ENCODE measurements at places on chromosomes 2 and 18. TPM values are rescaled to one million over a fixed set of nuclear protein-coding genes. Genes with fewer than 3 reads are reported as not detected.

Gene AMER3
- total RNA-seq = not detected

Gene SNRNP27
- total RNA-seq = 48.7 TPM

Gene SERPINB3
- total RNA-seq = not detected

Gene RHOB
- 82.9 TPM for total RNA-seq

Gene FSHR
- total RNA-seq = not detected

Gene LYPD6B
- total RNA-seq = 27.2 TPM

DNA sequence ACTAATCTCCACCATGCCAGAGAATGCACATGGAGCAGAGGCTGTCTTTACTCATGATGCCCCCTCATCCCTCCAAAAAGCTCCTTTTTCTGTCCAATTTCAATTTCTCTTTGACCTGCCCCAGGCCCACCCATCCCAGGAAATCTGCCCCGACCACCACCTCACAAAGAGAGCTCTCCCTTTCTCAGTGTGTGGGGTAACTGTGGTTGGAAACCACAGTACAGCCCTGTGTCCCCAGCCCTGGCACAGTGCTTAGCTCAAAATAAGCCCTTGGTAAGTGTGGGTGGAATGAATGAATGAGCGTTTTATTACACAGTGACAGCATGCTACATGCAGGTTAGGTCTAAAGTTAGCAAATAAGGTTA is 43.7 kb upstream of the CAB39 start:
- H3K4me1 ChIP-seq = peaks cover 14% of the 10 kb centered on the region
- H3K4me3 ChIP-seq = no peak overlapping the region
- no peaks in the 10 kb centered on the region for H3K27me3 ChIP-seq
- no peak for DNase-seq

GRCh38 chr18:62569081-62569655 is 46.3 kb downstream of the ZCCHC2 start:
- no peak overlapping the region for H3K4me3 ChIP-seq
- no peak for DNase-seq
- no peaks in the 10 kb centered on the region for H3K27me3 ChIP-seq
- H3K4me1 ChIP-seq = no peaks in the 10 kb centered on the region
- peaks cover 56% of the 10 kb centered on the region for H3K36me3 ChIP-seq

- no peaks in the 10 kb centered on the region for H3K27me3 ChIP-seq
- DNase-seq = no peak
- H3K27ac ChIP-seq = peak overlapping the region; percentile 62
- peaks cover 38% of the 10 kb centered on the region for H3K4me1 ChIP-seq
- no peak overlapping the region for H3K4me3 ChIP-seq
- H3K36me3 ChIP-seq = peaks cover 28% of the 10 kb centered on the region
Measured at GRCh38 chr18:3251249-3251962, 3.8 kb downstream of the MYL12A start.

GRCh38 chr2:230908595-230909191 is 16.3 kb downstream of the GPR55 start:
- H3K27me3 ChIP-seq = peaks cover 6% of the 10 kb centered on the region
- no peak overlapping the region for H3K4me3 ChIP-seq
- H3K4me1 ChIP-seq = peaks cover 7% of the 10 kb centered on the region
- DNase-seq = no peak
- H3K36me3 ChIP-seq = no peaks in the 10 kb centered on the region
- no peak overlapping the region for H3K27ac ChIP-seq

DNA sequence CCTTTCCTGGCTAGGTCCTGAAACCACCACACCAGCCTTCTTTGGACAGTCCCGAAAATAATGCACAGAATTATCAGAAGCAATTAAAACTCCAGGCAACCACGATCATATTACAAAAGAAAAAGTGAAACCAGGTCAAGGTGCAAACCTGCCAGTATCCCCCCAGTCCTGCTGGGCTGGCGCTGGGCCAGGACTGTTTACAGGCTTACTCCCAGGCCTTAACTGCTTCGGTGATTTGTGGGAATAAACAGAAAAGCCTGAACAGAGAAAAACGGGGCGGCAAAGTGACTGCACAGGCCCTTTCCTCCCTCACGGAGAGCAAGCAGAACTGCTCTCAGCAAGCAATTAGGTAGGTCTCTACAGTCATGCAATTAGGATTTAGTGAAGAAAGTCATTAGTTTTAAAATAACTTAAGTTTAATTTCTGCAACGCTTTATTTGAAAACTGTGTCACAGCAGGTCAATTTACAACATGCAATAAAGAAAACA is 1.3 kb downstream of the HDAC4 start:
- no peaks in the 10 kb centered on the region for H3K27me3 ChIP-seq
- H3K4me1 ChIP-seq = peaks cover 36% of the 10 kb centered on the region
- no peaks in the 10 kb centered on the region for H3K36me3 ChIP-seq
- H3K4me3 ChIP-seq = peak overlapping the region; percentile 83
- peak overlapping the region; percentile 95 for H3K27ac ChIP-seq

DNA sequence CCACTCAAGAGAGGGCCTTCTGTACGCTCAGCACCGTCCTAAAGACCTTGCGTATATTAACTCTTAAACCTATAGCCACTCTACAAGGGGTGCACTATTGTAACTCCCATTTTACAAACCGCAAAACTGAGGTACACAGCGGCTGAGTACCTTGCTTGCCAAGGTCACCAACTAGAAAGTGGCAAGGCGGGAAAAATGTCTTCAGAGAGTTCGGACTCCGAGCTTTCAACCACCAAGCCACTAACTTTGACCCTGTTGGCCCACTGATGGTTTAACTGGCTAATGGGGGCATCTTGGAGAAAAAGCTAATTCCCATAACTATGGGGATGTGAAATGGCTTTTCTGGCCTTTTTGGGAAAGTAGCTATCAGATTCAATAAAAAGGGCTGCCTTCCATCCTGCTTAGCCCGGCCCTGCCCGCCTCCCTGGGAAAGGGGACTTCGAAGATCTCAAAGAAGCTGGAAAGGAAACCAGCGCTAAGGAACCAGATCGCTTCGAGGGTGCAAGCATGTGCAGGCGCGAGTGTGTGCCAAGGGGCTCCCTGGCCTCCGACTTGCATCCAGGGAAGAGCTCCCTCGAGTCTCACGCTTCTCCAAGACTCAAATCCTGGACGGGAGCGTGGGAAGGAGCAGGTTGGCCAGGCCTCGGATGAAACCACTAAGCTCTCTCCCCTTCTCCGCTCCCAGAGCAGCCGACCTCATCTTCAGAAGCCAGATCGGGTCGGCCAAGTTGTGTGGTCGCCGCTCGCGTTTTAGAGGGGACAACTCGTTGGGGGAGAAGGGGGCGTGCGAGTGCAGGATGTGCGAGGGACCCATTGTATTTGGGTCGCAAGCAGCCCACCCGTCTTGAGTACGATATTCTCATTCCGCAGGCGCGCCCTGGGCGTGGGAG is 2.2 kb upstream of the SP5 start:
- no peaks in the 10 kb centered on the region for H3K36me3 ChIP-seq
- no peak overlapping the region for H3K27ac ChIP-seq
- no peak for DNase-seq
- H3K27me3 ChIP-seq = peaks cover 90% of the 10 kb centered on the region
- peak overlapping the region; percentile 69 for H3K4me3 ChIP-seq

DNA sequence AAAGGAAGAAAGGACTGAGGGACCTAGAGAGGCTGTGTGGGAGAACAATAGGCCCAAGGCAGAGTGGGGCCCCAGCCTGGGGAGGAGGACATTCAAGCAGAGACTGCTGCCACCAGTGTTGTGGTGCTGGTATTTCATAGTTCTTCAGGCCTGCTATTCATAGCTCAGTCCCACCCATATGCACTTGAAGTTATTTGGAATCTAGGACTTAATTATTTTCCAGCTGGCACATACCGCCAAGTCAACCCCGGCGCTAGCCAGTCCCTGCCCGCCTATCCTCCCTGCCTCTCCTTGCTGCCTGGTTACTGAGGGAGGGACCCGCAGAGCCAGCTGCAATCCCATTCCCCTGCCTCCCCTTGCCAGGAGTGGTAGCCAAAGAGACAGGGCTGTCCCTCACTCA is 141.2 kb downstream of the CABLES1 start:
- H3K36me3 ChIP-seq = peaks cover 14% of the 10 kb centered on the region
- no peaks in the 10 kb centered on the region for H3K27me3 ChIP-seq
- H3K27ac ChIP-seq = no peak overlapping the region
- H3K4me1 ChIP-seq = peaks cover 6% of the 10 kb centered on the region
- no peak for DNase-seq

GRCh38 chr2:105765415-105766299 is 20.9 kb downstream of the NCK2 start:
- H3K27ac ChIP-seq = no peak overlapping the region
- peaks cover 26% of the 10 kb centered on the region for H3K4me1 ChIP-seq
- peaks cover 3% of the 10 kb centered on the region for H3K36me3 ChIP-seq

All from mesothelial cell of epicardium (in vitro differentiated cells).